ENCODE measurements at places on chromosomes 1 and 21.

GRCh38 chr1:201060586-201060985 lies 37.1 kb upstream of the KIF21B start:
- DNase-seq = no peak

DNA sequence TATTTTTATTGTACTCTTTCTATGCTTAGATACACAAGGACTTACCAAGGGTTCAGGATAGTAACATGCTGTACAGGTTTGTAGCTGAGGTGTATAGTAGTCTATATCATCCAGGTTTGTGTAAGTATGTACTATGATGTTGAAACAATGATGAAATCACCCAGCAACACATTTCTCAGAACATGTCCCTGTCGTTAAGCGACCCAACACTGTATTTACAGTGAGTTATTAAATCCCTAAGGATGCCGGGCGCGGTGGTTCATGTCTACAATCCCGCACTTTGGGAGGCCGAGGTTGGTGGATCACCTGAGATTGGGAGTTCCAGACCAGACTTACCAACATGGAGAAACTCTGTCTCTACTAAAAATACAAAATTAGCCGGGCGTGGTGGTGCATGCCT lies 21.6 kb upstream of the RCOR3 start:
- no peak for DNase-seq

- DNase-seq = no peak
Measured at GRCh38 chr1:25699500-25700143, 83.0 kb downstream of the MAN1C1 start.

- no peak for DNase-seq
Measured at GRCh38 chr1:225464851-225465792, 37.3 kb upstream of the LBR start.

- no peak for DNase-seq
Measured at GRCh38 chr1:197268012-197268411, at the start of gene CRB1. TSS of gene CRB1 (plus strand) at chr1:197268252. CDS start at chr1:197268413, 161 bp downstream.

- no peak for DNase-seq
Measured at GRCh38 chr1:184162281-184162680, 110.8 kb downstream of the TSEN15 start.

GRCh38 chr1:85571828-85572227 lies 8.7 kb upstream of the CCN1 start:
- DNase-seq = no peak

DNA sequence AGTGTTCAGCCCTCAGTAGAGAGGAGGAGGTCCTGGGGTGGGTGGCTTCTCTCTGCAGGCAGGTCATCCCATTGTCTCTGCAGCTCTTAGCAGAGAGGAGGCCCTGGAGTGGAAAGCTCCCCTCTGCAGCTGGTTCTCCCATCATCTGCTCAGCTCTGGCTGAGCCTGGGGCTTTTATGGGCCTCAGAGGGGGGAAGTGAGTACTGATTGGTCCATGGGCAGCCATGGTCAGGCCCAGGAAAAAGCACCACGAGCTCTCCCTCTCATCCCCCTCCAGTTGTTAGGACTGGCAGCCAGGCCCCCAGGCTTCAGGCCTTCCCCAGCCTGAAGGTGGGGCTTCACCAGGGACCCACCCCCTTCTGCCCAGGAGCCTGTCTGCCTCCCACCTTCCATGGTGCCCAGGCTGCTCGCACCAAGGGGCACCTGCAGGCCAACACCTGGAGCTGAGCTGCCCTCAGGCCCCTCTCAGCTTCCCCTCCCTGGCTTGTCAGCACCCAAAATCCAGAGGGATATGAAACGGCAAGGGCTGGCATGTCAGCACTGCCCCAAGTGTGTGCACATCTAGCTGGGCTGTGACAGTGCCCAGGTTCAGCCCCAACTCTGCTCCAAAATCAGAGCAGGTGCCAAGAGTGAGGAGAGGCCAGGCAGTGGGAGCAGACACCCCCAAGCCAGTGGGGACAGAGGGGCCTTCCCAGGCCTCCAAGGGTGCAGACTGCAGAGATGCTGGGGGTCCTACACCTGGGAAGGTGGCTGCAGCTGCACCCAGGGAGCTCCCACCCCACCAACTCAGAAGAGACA lies 449.0 kb downstream of the MATN1 start:
- no peak for DNase-seq

DNA sequence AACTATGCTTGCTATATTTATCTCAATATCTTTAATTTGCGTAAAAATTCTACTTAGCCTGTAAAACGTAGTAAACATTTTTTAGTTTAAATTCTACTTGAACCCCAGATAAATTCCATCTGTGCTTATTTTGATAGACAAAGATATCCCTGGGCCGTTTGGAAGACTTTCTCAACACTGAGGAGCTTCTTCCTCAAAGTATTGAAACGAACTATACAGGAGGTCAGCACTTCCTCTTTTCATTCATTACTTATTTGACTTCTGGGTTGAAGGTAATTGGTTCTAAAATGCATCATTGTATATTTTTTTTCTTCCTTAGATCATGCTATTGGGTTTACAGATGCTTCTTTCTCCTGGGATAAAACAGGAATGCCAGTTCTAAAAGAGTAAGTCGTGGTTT lies 74.7 kb downstream of the HSPA13 start:
- no peak for DNase-seq

- no peak for DNase-seq
Measured at GRCh38 chr1:37438037-37438868, 36.1 kb upstream of the ZC3H12A start.

DNA sequence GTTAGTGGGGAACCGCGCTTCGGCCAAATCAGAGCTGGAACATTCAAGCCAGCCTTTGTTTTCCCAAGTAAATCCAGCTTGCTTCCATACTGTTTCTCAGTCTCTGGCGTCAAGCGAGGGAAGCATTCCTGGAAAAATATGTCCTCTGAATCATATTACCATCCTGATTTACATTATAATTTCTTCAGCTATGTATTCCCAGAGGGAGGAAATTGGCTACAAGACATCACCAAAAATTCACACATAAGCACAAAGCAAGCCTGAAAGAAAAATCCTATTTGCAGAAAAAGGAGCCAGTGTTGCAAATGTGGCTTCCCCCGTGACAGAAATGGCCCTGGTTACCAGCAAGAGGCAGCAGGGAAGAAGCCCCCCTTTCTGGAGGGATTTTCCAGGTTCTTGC lies 233.3 kb downstream of the KCNJ6 start:
- DNase-seq = no peak

- DNase-seq = no peak
Measured at GRCh38 chr1:17618558-17619247, 79.2 kb downstream of the ARHGEF10L start.

GRCh38 chr1:65953170-65953569 lies 160.5 kb downstream of the PDE4B start:
- DNase-seq = no peak

GRCh38 chr1:87424541-87424940 lies 95.9 kb downstream of the LMO4 start:
- DNase-seq = no peak

DNA sequence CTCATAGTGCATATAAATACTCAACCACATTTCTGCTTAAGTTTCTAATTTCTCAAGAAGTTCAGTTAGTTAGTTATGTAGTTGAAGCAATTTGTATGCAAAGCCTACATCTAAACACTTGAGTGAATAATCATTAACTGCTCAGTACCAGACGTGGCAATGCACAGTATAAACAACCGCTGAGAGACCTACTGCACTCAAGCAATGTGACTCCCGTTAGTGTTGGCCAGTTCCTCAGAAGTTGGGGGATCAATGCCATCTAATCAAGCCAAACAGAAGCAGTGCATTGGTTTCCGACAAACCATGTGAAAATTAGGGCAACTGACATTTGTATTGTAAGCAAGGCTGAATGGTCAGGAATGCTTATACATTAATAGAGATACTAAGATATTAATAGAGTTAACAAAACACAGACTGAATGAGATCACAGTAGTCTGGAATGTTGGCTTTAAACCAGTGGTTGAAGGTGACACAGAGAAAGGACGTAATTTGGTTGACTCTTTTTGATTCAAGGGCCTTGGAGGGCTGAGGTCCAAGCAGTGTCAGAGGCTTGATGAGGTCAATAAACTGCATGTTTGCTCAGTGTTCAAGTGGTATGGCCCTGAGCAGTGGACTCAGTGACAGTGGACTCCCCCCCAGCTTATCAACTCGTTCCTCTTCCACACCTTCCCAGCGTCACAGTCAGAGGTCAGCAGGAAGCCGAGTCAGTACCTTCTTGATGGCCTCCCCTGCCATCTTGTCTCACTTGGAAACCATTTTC lies 255.5 kb downstream of the CTH start:
- no peak for DNase-seq

DNA sequence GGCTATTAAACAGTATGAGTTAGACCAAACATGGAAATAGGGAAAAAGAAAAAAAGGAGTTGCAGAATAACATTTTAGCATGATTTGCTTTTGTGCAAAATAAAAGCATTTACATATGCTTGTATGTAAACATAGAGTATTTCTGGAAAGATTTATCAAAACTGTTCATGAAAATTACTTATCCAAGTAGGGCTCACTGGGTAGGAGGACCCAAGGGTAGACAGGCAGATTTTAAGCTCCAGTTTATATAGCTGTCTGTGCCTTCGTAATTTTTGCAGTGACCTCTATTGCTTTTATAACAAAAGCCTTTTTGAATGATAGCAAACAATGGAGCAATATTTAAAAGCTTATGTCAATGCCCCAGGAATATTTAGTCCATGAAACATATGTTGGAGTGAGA lies 228.8 kb upstream of the IRF2BP2 start:
- no peak for DNase-seq

DNA sequence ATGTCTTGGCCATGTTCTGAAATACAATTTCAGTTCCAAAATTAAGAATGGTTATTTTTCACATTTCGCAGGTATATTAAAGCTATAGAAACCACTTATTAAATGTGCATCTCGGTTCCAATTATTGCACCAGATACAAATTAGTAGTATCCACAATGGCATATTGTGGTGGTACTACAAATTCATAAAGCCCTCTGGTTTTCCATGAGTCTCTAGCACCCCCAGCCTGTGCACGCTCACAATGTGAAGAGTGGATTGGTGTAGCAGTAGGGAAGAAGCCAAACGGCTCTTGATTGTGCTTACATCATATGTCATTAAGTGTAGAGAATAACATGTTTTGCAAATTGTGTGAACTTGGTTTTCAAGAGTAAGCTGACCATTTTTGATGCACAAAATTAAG lies 1.9 kb upstream of the BRINP3 start:
- no peak for DNase-seq

GRCh38 chr1:27576806-27577227 lies 27.1 kb downstream of the AHDC1 start:
- DNase-seq = no peak

- no peak for DNase-seq
Measured at GRCh38 chr1:152053375-152053774, 16.6 kb upstream of the S100A11 start.
